Glutamatergic neuron (in vitro differentiated cells): ENCODE measurements at places on chromosomes 13 and 19.
A peak's percentile ranks its signal among the peaks of the same experiment; 100 is the strongest.

GRCh38 chr13:29497137-29497654 is 98.3 kb downstream of the SLC7A1 start:
- peak; percentile 68 for DNase-seq

DNA sequence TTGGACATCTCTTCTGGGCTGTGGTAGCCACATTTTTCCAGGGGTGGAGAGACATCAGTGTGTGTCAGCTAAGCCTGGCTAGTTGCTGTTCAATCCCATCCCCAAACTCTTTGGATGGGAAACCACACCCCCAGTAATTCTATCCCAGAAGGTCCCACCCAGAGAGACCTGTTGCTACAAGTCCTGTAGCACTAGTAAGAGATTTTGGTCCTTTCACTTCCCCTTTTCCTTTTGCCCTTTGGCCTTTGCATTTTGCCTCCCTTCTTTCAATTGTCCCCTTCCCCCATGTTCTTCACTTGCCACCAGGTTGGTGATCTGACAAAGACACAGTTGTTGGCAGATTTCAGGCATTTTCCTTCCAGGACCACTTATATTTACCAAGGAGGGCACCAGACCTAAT is 3.8 kb downstream of the CBY2 start:
- no peak for DNase-seq

- DNase-seq, result no peak
Measured at GRCh38 chr13:84630476-84630875, 748.2 kb upstream of the SLITRK1 start.

GRCh38 chr19:5850743-5851293 is 431 bp downstream of the FUT3 start:
- no peak for DNase-seq

DNA sequence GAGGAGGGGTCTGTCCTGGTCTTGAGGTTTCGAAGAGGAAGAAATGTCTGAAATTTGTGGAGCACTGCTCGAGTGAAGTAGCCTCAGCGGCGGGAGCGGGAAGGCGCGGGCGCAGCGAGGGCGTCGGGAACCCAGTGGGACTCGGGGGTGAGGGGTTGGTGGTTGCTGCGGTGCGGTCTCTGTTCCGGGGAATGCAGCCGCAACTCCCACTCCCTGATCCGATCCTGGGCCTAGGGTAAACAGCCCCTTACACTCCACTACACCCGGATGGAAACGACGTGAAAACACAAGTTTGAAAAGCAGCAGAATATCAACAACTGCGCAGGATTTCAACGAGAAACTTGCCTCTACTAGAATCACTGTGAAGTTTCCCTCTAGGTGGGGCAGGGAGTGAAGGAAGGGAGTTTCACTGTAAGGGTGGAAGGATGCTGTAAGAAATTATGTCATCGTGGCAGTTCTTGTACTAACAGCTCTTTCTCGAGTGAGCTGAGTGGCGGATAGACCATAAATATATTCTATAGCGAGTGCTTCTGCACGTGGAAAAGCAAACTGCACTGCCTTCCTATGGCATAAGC is 2.0 kb upstream of the KLF12 start:
- DNase-seq, result peak; percentile 51

DNA sequence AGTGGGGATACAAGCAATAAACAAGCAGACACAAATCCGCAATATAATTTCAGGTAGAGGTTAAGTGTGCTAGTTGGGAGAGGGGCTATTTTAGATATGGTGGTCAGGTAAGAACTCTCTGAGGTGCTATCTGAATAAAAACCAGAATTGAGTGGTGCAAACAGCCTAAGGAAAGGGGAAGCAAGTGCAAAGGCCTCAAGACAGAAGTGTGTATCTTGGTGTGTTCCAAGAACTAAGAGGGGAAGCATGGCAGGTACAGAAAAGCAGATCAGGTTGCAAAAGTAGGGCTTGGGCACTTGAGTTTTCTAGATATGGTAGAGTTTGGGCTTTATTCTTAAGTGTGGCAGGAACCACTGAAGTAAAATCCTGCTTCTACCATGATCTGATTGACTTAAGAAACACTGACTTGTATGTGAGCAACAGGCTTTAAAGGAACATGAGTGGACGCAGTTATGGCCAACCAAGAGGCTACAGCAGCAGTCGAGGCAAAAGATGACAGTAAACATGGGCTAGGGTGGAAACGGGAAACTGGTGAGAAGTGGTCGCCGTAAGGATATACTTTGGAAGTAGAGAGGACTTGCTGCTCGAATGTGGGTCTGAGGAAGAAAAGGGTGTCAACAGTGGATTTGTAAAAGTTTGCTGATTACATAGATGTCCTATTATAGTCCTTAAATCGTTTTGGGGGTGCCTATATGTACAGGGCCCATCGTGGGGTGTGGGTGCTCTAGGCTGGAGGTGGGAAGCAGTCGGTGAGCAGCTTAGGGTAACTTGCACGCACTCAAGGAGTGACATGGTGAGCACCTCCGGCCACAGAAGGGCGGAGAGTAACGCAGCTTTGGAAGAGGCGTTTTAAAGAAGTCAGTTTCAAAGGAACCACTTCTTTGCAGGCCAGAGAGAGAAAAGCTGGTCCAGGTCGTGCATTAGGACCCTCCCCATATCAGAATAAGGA is 677 bp downstream of the TGDS start:
- no peak for DNase-seq
